ENCODE measurements at places on chromosomes 1 and 21.

DNA sequence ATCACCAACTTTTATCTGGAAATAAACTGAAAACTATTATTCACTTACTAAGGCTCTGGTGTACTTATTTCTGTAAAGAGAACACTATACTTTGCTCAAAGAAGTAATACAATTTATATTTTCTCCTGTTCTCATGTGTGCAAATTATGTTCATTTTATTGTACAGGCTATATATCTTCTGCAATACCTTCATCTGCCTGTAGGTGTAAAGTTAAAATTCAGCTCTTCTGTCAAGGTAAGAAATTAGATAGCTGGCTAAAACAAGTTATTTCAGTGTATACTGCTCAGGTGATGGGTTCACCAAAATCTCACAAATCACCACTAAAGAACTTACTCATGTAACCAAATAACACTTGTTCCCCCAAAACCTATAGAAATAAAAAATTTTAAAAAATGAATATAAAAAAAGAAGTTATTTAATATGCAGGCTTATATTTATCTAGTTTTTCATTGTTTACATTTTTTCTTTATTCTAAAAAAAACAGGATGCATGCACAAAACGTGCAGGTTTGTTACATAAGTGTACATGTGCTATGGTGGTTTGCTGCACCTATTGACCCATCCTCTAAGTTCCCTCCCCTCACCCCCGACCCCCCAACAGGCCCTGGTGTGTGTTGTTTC, 81.5 kb downstream of the PTGER3 start:
- DNase-seq, result no peak

- no peak for DNase-seq
Measured at GRCh38 chr1:204950353-204951001, 79.8 kb downstream of the NFASC start.

DNA sequence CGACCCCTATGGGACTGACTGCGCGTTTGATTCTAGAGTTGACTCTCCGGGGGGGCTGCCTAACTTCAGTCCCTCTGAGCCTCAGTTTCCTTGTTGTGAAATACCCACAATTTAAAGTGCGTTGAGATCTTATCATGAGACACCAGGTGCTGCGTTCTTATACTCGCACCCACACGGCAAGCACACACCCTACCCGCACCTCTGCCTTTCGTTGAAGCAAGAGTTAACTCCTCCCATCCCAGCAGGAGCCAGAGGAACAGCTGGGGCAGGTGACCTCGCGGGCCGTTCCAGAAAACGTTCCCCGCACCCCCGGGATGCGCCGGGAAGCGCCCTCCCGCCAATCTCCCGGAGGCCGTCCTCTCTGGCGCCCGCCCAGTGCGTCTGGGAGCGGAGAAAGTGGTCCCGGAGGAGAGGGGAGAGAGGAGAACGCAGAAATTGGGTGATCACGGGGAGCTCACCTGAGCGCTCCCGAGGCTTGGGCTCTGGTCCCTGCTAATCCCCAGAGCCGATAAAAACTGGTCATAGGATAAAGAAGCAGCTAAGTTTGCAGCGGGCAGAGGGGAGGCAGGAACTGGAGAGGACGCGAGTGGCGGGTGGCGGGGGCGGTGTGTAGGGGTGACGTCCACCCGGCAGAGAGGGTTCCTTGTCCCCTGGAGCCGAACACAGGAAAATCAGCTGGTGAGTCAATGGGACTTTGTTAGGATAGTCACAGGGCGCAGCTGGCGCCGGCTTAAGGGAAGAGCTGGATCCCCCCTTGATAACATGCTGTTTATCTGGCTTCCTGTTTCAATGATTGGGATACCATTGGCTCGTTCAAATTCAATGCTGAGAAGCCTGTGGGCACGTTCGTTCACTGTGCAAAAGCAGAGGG, 869 bp downstream of the NAV1 start:
- DNase-seq, result no peak

- DNase-seq, result no peak
Measured at GRCh38 chr21:45834026-45834715, 147.4 kb upstream of the COL6A1 start.

- no peak for DNase-seq
Measured at GRCh38 chr1:90561103-90561783, 155.9 kb downstream of the BARHL2 start.

DNA sequence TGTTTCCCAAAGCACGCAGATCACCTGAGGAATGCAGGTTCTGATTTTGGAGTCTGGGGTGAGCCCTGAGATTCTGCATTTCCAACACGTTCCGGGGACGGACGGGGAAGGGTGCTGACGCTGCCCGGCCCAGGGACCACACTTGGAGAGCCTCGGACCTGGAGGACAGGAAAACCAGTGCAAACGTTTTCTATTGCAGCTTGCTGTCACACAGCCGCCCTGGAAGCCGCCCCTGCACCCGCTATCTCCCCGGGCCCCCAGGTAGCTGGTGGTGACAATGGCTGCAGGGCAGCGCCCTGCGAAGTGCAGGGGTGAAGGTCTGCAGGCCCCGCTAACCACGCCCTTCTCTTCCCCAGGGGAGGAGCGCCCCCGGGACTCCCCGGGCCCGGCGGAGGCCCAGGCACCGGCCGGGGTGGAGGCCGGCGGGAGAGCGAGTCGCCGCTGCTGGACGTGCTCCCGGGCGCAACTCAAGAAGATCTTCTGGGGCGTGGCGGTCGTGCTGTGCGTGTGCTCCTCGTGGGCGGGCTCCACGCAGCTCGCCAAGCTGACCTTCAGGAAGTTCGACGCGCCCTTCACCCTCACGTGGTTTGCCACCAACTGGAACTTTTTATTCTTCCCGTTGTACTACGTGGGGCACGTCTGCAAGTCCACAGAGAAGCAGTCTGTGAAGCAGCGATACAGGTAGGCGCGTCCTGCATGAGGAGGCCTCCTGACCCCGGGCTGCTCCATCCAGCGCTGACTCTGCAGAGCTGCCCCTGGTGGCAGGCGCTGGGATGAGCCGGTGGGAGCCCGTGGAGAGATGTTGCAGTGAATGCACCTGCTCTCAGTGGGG, 142.0 kb upstream of the COA6 start:
- no peak for DNase-seq

GRCh38 chr21:43806017-43806710, 16.8 kb downstream of the RRP1 start:
- no peak for DNase-seq

DNA sequence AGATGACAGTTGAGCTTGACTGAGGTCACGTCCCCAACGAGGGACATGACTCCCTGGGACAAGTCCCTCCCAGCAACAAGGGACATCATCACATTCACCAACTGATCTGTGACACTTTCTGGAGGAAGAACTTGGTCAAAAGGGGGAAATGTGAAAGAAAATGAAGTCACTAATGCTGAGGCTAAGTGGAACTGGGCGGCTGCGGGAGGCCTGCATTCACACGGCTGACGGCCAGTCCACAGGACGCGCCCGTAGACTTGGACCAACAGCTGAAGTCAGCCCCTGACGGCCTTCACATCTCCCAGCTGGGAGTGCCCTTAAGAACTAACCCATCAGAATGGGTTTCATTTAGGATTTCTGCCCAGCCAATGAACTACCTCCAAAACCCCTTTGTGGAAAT, 26.6 kb downstream of the POFUT2 start:
- no peak for DNase-seq

- no peak for DNase-seq
Measured at GRCh38 chr1:36175137-36176095, 19.5 kb downstream of the MAP7D1 start.

DNA sequence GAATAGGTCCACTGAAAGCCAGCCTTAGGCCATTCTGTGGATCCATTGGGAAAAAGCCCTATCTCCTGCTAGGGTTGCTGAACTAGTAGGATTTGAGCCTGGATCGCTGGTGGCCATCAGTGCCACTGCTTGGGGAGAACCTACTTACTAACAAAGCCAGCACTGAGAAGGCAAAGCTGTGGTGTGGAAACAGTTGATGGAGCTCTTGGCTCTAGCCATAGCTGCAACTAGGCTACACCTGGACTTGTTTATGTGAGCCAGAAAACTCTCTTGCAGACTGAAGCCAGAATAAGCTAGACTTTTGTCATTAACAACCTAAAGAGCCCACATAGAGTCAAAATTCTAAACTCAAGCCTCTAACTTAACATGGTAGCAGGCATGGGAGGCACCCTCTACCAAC, 20.7 kb downstream of the DAB1 start:
- no peak for DNase-seq
